ENCODE measurements at places on chromosomes 7 and 10.

DNA sequence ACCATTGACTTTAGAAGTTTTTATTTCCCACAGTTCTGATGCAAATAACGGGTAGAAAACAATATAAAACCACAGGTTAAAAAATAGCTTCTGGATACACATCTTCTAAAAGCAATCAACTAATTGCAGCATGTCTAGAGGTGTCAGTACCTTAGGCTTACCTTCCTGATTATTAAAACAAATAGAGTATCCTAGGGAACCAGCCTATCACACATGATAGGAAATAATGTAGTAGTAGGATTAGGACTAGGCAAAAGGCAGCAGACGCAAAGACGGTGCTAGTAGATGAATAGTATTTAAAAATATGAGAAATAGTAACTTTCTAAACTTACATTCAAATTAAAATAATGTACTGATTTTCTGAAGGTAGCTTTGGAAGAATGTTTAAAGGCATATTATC, 41.7 kb upstream of the PHYHIPL start:
- no peak for DNase-seq

DNA sequence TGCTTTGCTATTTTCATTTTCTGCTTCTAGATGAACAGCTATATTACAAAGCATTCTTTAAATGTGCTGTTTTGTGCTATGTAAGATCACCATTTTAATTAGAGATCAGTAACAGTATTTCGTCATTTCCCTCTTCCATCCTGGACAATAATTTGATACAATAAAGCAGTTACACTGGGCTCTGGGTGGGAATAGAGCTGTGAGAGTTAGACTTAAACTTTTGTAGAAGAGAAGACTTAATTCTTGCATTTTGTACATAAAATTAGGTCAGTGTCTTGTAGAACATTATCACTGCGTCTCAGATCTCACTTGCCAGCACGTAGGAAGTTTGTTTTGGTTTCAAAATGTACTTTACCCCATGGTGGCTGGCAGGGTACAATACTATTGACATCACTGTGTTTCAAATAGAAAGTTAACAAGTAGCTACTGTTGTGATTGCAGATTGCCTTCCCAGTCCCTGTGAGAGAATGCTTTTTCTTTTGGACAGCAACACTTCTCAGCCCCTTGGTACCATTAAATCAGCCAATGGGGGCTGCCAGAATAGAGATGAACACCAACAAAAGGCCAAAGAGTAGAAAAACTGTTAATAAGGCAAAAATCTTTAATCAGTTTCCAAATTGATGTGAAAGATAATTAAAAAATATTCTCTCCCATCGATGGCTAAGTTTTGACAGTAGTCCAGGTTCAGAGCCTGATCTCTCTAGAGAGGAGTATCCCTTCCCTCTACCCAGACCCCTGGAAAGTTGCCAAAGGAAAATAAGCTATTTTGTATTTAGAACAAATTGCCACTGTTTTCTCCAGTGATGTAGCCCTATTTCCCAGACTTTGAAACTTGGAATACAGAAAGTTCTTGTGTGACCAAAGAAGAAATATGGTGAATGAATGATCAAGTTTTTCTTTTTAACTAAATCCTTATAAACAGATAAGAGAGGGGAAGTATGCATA, 35.1 kb downstream of the SMNDC1 start:
- DNase-seq: no peak

- no peak for DNase-seq
Observed at GRCh38 chr7:28405662-28406061, 6.7 kb upstream of the CREB5 start.

- DNase-seq: no peak
Observed at GRCh38 chr7:144470078-144470477, 66.6 kb upstream of the NOBOX start.

- no peak for DNase-seq
Observed at GRCh38 chr7:99096124-99096887, 47.6 kb downstream of the SMURF1 start.

GRCh38 chr7:5177060-5177459, 13.0 kb upstream of the WIPI2 start:
- DNase-seq: no peak
